PC-9 (cell line): ENCODE measurements at places on chromosomes 6 and 20. TPM values are rescaled to one million over a fixed set of nuclear protein-coding genes. Genes with fewer than 3 reads are reported as not detected.

DNA sequence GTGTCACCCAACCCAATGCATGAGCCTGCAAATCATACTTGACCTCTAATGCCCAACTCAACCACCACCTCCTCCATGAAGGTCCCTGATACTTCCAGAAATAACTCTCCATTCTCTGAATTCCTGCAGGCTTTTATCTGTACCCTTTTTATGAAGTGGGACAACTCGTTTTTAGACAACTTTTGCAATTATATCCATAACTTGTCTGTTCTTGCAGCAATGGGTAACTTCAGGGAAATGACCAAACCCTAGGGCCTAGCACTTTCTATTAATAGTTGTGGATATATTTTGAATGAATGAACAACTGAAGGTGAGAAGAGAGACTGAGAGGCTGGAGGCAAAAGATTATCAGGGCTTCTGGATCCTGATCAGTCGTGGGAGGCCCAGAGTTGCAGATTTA lies 236.6 kb upstream of the MOCS1 start:
- no peaks in the 10 kb centered on the region for H3K4me1 ChIP-seq
- H3K36me3 ChIP-seq: no peaks in the 10 kb centered on the region
- no peak overlapping the region for H3K27ac ChIP-seq
- 0 out of 2 replicates have a peak, but pooled peaks cover 3% of the 10 kb centered on the region for H3K27me3 ChIP-seq
- H3K4me3 ChIP-seq: no peak overlapping the region

- no peak overlapping the region for H3K4me3 ChIP-seq
- H3K27ac ChIP-seq: no peak overlapping the region
- H3K4me1 ChIP-seq: no peaks in the 10 kb centered on the region
- H3K27me3 ChIP-seq: no peaks in the 10 kb centered on the region
Observed at GRCh38 chr6:21442874-21443273, 150.7 kb upstream of the SOX4 start.

DNA sequence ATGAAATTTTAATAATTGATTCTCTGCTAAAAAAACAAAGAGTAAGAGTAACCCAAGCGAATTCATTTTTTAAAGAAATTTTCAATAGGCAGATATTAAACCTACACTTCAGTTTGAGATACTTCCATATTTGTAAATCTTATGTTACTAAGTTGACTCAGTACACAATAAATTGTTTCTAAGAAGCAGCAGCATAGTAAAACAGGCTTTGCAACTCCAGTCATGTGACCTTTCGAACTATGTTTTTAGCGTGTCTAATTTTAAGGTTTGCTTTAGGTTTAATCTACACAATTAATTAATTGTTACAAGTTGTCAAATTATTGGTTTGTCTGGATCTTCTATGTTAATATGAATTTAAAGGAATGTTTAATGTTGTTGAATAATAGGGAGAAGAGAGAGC lies 708.9 kb upstream of the CITED2 start:
- H3K4me3 ChIP-seq: no peak overlapping the region
- no peaks in the 10 kb centered on the region for H3K27me3 ChIP-seq
- no peak overlapping the region for H3K27ac ChIP-seq
- DNase-seq: no peak

- H3K36me3 ChIP-seq: no peaks in the 10 kb centered on the region
- H3K4me3 ChIP-seq: no peak overlapping the region
- DNase-seq: no peak
- H3K27ac ChIP-seq: no peak overlapping the region
- no peaks in the 10 kb centered on the region for H3K4me1 ChIP-seq
Observed at GRCh38 chr6:153101461-153101860, 29.6 kb downstream of the RGS17 start.

GRCh38 chr20:48686238-48687116 lies 141.3 kb downstream of the PREX1 start:
- H3K4me3 ChIP-seq: no peak overlapping the region
- no peaks in the 10 kb centered on the region for H3K36me3 ChIP-seq
- peaks cover 46% of the 10 kb centered on the region for H3K4me1 ChIP-seq
- DNase-seq: no peak

- H3K27me3 ChIP-seq: peaks cover 27% of the 10 kb centered on the region
- H3K4me3 ChIP-seq: no peak overlapping the region
- DNase-seq: no peak
- H3K36me3 ChIP-seq: no peaks in the 10 kb centered on the region
- H3K27ac ChIP-seq: no peak overlapping the region
Observed at GRCh38 chr20:22563062-22563965, 21.1 kb downstream of the FOXA2 start.

DNA sequence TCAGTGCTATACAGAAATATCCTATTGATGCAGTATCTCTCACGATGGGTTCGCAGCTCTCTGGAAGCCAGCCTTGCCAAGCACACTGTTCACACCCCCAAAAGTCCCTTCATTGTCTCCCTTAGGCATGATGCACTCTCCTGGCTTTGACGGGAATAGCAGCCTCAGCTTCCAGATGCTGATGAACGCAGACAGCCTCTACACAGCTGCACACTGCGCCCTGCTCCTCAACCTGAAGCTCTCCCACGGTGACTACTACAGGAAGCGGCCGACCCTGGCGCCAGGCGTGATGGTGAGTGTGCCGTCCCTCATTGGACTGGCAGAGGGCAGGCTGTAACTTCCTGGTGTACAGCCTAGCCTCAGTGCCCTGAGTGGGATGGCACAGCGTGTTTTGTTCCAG lies 60.0 kb upstream of the PBOV1 start:
- no peak overlapping the region for H3K4me3 ChIP-seq
- H3K36me3 ChIP-seq: 0 out of 2 replicates have a peak, but pooled peaks cover 7% of the 10 kb centered on the region
- DNase-seq: no peak
- H3K27me3 ChIP-seq: no peaks in the 10 kb centered on the region

GRCh38 chr20:1971893-1972586 lies 21.8 kb downstream of the PDYN start:
- no peak overlapping the region for H3K4me3 ChIP-seq
- no peak for DNase-seq
- no peak overlapping the region for H3K27ac ChIP-seq
- H3K36me3 ChIP-seq: no peaks in the 10 kb centered on the region
- H3K27me3 ChIP-seq: peaks cover 88% of the 10 kb centered on the region

DNA sequence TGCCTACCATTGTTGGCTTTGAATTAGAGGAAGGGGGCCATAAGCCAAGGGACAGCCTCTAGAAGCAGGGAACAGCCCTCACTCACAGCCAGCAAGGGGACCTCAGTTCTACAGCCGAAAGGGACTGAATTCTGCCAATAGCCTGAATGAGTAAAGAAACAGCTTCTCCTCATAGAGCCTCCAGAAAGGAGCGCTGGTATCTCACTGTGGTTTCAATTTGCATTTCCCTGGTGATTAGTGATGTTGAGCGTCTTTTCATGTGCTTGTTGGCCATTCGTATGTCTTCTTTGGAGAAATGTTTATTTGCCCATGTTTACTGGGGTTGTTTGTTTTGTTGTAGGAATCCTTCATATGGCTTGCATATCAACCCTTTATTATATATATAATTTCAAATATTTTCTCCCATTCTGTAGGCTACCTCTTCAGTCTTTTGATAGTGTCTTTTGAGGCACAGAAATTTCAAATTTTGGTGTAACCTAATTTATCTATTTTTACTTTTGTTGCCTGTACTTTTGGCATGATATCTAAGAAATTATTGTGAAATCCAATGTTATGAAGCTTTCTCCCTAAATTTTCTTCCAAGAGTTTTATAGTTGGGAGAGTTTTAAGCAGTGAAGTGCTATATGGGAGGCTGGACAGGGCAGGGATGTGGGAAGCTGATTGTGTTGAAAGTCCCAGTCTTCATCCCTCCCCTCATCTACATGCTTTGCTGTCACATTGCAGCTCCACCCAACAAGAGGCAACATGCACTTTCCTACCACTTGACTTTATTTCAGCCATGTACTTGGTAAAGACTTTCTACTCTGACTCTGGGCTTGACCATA lies 82.3 kb upstream of the SHLD1 start:
- no peaks in the 10 kb centered on the region for H3K27me3 ChIP-seq
- H3K4me3 ChIP-seq: no peak overlapping the region
- H3K36me3 ChIP-seq: no peaks in the 10 kb centered on the region
- no peak for DNase-seq
- H3K27ac ChIP-seq: no peak overlapping the region

DNA sequence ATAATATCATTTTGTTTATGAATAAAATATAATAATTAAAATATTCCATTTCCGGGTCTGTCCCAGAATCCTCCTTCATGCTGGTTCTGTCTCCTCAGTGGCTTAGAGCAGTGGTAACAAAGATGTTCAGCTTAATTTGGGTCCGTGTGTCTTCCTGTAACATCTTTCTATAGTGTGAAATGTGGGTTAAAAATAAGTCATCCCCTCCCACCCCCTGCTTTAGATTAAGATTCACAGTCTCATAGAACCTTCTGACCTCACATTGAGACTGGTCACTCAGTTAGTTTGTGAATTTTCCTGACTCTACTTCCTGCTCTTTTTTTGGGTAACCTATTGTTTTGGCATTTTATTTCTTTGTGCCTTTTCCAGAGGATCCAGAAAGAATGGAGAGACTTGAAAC lies 55.2 kb downstream of the SLX4IP start:
- H3K4me3 ChIP-seq: no peak overlapping the region
- no peaks in the 10 kb centered on the region for H3K36me3 ChIP-seq
- H3K27ac ChIP-seq: no peak overlapping the region
- no peaks in the 10 kb centered on the region for H3K4me1 ChIP-seq
- H3K27me3 ChIP-seq: no peaks in the 10 kb centered on the region

DNA sequence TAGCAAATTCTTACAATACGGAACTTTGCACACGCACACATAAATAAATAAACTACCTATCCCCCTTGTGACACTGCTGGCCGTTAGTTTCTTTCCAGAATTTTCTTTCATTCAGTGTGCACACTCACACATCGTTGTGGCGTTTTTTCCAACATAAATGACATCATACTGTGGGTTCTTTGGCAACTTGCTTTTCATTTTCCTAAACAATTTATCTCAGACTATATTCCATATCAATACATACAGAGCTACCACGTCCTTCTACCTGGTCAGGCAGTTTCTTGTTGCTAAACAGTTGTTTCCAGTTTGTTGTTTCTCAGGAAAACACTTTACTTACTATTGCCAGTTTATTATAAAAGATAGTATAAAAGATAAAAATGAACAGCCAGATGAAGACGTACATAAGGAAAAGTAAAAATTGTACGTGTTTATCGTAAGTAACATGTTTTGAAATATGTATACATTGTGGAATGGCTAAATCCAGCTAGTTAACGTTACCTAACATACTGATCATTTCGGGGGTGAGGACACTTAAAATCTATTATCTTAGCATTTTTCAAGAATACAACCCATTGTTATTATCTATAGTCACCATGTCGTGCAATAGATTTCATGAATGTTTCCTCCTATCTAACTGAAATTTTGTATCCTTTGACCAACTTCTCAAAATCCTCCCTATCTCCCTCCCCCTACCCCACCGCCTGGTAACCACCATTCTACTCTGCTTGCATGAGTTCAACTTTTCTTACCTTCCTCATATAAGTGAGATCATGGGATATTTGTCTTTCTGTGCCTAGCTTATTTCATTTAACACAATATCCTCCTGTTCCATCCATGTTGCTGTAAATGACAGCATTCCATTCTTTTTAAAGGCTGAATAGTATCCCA lies 1.2 kb upstream of the TP53RK start:
- H3K27ac ChIP-seq: peak overlapping the region; percentile 66
- peaks cover 12% of the 10 kb centered on the region; the same call in 1 of the 2 replicates for H3K36me3 ChIP-seq
- peaks cover 26% of the 10 kb centered on the region for H3K4me1 ChIP-seq
- no peaks in the 10 kb centered on the region for H3K27me3 ChIP-seq
- no peak for DNase-seq

TBX18 gene
- not detected in 2 replicates for total RNA-seq

LIN28B gene
- not detected in 2 replicates for total RNA-seq

HLA-DMA gene
- total RNA-seq: 18.3 and 22.1 TPM in 2 replicates

DOP1A gene
- total RNA-seq: 3.9 and 4.1 TPM in 2 replicates

ADGRF4 gene
- 4.5 and 5.2 TPM in 2 replicates for total RNA-seq

SLC2A4RG gene
- total RNA-seq: 167 and 233 TPM in 2 replicates

TMEM244 gene
- total RNA-seq: not detected in 2 replicates

ENPP3 gene
- total RNA-seq: not detected in 2 replicates

SYTL3 gene
- total RNA-seq: 7.8 and 8.3 TPM in 2 replicates
